Stimulated activated CD4-positive, alpha-beta T cell treated with anti-CD3 and anti-CD28 coated beads, TNF-alpha, amount 100 ng/mL, for 24 hours (primary cell): ENCODE measurements at places on chromosomes 7 and 10.
A peak's percentile ranks its signal among the peaks of the same experiment; 100 is the strongest.

DNA sequence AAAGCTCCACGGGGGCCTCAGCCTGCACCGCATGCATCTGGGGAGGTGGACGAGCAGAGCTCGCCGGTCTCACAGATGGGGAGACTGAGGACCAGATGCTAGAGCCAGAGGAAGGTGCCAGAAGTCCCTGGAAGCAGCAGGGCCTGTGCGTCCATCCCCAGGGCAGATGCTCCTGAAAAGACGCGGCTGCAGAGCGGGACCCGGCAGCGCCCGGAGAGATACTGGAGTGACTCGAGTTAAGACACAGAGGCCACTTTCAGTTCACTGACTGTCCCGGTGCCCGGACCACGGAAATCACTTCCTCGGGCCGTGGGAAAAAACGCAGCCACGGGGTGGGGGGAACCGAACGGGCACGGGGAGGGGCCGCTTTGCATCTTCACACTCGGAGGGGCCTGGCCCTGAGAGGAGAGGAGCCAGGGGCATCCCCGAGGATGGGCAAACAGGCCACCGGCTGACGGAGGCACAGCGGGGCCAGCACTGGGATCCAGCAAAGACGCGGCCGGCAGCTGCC is 85.4 kb downstream of the FOXL3 start:
- no peak for DNase-seq

GRCh38 chr10:97412891-97413304 is 11.8 kb upstream of the RRP12 start:
- DNase-seq = no peak

DNA sequence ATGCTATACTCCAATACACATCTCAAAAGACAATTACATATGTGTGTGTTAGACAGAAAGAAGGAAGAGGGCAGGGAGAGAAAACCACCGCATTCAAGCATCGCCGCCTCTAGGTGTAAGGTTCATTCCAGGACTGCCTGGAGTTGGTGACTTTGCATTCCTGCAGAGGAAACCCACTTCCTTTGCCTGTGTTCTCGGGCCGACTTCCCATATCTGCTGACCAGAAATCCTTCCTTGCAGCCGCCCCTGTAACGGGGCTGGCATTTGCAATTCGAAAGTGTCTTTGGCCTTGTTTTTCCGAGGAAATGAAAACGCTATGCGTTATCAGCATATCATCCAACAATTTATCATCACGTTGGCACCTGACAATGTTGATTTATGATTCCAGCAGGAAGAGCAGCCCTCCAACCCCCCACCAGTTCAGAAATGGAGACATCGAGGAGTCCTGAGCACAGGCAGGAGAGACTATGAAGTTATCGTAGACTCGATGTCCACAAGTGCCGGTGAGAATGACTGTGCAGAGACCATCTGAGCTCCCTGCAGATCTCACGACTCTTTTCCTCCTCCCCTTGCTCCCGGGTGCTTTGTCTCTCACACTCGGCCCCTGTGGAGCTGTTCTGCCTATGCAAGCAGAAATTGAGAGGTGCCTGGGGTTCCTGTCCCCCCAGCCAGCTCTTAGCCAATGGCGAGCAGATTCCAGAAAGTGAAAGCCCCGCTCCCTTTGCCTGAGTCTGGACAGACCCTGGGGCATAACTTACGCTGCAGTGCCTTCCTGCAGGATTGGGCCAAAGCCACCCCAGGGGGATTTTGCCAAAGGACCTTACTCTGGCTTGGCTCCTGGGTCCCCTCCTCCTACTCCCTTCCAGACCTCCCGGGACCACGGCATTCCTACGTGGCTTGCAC is 68.9 kb upstream of the FOXK1 start:
- no peak for DNase-seq

GRCh38 chr10:119450606-119451299 is 91.8 kb downstream of the RGS10 start:
- no peak for DNase-seq

DNA sequence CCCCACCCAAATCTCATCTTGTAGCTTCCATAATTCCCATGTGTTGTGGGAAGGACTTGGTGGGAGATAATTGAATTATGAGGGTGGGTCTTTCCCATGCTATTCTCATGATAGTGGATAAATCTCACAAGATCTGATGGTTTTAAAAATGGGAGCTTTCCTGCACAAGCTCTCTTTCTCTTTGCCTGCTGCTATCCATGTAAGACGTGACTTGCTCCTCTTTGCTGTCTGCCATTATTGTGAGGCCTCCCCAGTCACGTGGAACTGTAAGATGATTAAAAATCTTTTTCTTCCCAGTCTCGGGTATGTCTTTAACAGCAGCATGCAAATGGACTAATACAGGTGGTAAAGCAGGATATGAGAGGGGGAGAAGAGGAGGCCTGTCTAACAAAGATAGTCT is 88.3 kb downstream of the TMEM106B start:
- DNase-seq = no peak

DNA sequence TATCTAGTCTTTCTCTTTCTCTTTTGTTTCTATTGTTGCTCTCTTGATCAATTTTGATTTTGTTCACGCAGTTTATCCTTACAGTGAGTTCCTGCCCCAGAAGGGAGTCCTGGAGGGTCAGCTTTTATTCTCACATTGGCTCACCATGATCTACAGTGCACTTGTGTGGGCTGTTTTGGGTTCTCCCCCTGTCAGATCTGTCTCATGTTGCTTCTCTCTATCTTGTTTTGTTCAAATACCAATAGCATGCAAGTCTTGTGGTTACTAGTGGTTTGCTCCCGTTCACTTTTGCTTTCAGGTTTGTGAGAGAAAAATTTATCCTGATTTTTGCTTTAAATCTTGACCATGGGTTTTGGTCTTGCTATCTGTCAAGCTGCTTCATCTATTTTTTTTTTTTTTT is 74.3 kb downstream of the PTN start:
- no peak for DNase-seq

DNA sequence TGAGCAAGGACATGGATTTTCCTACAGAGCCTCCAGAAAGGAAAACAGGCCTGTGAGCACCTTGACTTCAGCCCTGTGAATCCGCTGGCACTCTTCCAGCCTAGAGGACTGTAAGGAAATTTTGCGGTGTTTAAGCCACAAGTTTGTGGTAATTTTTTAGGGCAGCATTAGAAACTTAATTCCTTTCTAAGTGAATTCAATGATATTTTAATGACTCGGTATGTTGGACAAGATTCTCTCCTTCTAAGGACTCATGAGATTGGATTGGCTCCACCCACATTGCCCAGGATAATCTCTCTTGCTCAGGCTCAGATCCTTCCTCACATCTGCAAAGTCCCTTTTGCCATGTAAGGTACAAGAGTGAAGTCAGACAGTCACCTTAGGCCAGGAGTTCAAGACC is 4.5 kb downstream of the LYZL2 start:
- no peak for DNase-seq

GRCh38 chr10:28620251-28620650 is 57.1 kb upstream of the BAMBI start:
- DNase-seq = no peak

- DNase-seq = peak; percentile 83
These were observed 99.9 kb downstream of the CUBN start for GRCh38 chr10:17029581-17030271.
